NCI-H510A (cell line): ENCODE measurements at places on chromosomes 3 and 15.

DNA sequence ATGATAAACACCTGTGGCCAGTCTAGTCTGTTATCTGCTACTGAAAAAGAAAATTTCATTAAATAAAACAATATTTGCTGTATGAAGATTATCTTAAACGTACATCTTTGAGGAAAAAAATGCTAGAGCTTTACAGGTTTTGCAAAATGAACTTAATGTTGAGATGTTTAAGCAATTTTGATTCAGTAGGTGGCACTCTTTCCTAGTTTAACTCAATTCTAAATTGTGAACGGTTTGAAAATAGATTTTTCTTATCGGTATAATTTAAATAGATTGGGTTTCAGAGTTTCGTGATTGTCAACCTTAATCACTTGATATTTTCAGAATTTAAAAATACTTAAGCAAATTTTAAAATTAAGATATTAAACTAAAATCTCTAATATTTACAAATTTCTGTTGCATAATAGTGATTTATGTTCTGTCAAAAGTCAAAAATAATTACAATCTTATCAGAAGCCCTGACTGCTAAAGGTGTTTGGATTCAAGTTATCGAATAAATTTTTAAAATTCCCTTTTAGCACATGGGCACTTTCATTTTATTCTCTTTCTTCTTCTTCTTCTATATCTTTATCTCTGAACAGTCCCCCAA, 7.0 kb upstream of the RNF111 start:
- DNase-seq: no peak

- no peak for DNase-seq
Observed at GRCh38 chr15:56052395-56053045, 59.1 kb upstream of the NEDD4 start.

DNA sequence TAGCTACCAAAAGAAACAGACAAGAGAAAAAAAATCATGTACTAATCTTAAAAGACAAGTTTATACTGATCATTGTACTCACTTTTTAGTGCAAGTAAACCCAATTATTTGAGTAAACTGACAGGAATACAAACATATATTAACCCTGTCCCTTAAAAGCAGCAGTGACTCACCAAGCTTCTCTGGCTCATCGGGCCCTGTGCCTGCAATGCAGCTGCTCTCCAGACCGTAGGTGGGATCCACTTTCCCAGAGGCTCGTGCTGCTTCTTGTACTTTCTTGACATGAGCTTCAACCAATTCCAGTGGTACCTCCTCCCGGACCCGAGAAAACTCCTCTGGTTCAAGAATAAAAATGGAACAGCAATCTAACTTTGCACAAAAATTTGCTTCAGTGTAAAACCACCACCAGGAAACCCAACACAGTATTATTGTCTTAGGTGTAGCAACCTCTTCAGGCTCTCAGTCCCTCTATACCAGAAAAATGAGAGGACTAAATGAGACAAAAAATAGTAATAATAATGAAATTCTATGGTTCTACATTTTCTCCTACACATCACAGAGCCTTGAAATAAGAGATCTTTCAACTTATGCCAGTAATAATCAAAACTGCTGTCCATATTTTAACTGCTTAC, 82.6 kb upstream of the CSPG5 start:
- no peak for DNase-seq

DNA sequence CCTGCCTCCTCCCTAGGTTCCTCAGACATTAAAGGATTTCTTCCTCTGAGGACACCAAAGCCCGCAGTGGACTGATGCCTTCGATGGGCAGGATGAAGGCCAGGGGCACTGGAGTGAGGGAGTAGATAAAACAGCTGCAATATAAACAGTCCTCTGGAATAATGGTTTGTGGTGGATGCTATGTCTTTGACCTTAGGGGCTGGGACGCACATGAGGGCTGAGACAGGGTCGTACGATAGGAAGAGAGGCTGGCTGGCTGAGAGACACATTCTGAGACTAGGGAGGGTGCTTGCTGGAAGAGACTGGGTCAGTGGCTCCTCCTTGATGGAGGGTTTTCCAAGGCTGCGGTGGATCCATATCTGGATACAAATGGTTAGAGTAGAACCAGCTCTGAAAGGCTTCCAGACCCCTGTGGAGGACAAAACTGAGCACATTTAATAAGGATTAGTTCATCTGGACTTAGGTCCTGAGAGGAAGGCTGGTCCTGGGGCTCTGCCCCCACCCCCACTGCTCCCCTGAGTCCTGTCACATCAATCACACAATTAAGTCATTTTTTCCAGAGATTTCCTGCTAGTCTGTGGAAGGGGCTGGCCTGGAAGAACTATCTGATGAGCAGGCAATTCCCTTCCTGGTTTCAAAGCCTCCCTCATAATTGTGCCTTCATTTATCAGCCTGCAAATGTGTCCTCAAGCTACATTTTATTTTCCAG, 15.8 kb downstream of the TBC1D21 start:
- DNase-seq: no peak

GRCh38 chr15:29727871-29728270, 94.4 kb downstream of the TJP1 start:
- DNase-seq: no peak

DNA sequence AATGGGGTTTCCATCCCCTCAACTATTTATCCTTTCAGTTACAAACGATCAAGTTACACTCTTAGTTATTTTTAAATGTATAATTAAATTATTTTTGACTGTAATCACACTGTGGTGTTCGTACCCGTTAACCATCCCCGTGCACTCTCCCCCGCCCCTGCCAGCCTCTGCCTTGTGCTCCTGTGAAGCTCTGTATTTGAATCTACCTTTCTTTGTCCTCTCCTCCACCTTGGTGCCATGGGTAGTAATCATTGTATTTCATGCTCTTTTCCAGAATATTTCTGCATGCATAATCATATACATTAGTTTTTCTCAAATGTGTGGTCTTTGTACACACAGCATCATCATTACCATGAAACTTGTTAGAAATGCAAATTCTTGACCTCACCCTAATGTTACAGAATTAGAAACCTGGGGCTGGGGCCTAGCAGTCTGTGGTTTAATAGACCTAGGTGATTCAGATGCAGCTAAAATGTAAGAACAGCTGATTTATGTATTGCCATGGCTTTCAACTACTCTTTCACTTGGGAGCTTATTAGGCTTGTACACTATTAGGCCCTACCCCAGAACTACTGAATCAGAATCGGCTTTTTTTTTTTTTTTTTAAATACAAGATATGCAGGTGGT, 91.5 kb downstream of the STT3B start:
- no peak for DNase-seq

DNA sequence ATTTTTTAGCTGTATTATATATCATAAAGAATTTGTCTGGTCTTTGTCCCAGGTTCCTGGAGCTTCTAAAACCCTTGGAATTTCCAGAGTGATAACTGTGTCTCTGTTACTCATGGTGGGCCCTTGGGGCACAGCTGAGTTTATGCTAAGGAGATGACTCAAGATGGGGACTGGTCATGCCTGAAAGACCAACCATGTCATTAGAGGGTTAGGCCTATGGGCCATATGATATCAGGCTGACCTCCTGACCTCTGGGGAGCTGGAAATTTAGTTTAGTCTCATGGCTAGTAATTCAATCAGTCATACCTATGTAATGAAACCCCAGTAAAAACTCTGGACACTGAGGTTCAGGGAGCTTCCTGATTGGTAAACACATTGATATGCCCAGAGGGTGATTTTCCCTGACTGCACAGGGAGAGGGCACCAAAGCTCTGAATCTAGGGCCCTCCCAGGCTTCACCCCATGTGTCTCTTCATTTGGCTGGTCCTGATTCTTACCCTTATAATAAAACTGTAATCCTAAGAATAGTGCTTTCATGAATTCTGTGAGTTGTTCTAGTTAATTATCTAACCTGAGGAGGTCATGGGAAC, 69.6 kb downstream of the EEFSEC start:
- DNase-seq: no peak

- no peak for DNase-seq
Observed at GRCh38 chr3:45547764-45548680, 46.5 kb upstream of the LIMD1 start.
